ENCODE measurements at places on chromosomes 5 and 9.

DNA sequence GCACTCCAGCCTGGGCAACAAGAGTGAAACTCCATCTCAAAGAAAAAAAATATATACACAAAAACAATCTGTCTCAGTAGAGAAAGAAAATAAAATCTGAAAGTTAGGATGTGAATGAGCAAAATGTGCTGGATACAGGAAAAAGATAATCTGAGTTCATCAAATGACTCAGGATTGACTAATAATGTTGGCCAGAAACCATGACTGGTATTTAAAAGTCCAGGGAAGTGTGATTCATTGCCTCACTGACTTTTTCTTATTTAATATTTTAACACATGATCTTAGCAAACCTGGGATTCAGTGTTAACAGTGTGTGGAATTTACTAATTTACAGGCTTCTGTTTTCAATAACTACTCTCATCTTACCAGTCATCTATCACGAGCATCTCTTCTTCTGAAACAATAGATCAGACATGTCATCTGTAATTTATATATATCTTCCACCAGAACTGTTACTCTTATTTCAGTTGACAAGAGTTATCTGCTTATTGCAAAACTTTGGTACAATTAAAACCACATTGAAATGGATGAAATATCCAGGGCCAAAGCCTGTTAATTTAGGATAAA lies 256.7 kb downstream of the CDH12 start:
- no peak for DNase-seq

- no peak for DNase-seq
These were observed 172.7 kb downstream of the TRIM32 start for GRCh38 chr9:116859763-116860162.

GRCh38 chr9:90433398-90433941 lies 209.2 kb downstream of the DIRAS2 start:
- DNase-seq: peak; percentile 23

GRCh38 chr9:98806394-98807035 lies 955 bp upstream of the GALNT12 start:
- no peak for DNase-seq

GRCh38 chr5:111229871-111230810 lies 6.0 kb downstream of the CAMK4 start:
- DNase-seq: no peak

DNA sequence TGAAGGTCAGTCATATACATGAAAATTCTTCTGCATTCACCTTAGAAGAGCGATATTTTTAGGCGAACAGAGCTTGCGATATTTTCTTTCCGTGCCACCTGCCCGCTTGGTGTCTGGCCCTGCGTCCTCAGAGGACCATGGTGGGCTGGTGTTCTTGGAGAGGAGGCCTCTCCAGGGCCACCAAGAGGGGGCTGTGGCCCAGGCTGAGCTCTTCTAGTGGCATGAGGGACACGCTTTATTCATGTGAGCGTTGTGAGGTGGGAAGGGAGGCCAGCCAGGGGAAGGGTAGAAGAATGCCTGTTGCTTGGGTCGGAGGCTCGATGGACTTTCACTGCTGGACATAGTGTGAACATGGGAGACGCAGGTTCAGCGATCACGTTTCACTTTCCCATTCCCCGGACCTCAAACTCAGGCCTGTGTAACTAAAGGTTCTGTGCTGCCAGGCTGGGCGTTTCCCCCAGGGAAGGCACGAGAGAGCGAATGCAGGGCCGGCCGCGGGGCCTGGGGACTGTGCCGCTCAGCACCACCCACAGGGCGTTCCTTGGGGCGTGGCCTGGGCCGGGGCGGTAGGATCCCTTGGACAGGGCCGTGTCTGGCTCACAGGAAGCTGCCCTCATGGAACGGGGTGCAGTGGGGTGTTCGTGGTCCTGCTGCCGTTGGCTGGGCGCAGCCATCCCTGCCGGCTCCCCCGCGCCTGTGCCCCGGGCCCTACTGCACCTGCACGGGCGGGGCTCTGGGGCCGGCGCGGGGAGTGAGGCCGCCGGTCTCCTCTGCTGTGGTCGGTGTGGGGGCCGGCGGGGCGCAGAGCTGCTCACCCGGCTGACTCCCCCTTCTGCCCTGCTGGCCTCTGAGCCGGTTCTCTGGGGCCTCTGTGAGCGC lies 40.7 kb upstream of the CLPTM1L start:
- peak; percentile 20 for DNase-seq

Measured in urinary bladder (tissue), 4 donors.